Umbilical cord (tissue), 2 donors: ENCODE measurements at places on chromosomes 3 and 15.

DNA sequence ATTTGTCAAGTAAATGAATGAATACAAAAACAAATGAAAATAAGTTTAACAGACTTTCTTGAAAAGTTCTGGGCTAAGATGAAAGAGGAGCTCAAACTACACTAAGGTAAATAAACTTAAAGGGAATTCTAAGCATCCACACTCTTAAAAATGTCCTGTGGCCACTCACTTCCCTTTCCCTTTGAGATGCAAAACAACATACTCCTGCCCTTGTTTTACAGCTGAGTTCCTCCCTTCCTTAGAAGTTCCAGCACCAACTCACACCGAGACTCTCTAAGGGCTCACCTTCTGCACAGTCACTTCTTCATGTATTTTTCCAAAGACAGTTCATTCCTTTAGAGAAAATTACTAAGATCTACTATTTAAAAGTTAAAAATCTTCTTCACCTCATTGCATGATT, 123.3 kb upstream of the CMC1 start:
- no peak for DNase-seq

DNA sequence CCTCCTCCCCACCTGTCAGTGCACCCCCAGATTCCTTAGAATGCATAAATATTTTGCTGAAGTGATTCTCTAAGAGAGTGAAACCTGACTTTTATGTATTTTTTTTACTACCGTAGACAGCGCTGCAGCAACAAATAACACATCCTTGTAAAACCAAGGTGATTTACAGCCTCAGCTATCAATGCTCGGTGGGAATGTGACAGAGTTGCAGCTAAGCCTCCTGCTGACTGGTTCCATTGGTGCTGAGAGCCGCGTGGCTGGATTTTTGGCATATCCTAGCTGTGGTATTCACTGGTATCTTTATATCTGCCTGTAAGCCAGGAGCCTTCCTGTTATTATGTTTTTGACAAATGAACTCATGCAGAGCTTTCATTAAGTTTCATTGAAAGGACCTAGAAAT, 11.0 kb downstream of the FGD5 start:
- peak; percentile 62 for DNase-seq

- DNase-seq: no peak
These were observed 636.8 kb downstream of the MECOM start for GRCh38 chr3:169026543-169027182.

DNA sequence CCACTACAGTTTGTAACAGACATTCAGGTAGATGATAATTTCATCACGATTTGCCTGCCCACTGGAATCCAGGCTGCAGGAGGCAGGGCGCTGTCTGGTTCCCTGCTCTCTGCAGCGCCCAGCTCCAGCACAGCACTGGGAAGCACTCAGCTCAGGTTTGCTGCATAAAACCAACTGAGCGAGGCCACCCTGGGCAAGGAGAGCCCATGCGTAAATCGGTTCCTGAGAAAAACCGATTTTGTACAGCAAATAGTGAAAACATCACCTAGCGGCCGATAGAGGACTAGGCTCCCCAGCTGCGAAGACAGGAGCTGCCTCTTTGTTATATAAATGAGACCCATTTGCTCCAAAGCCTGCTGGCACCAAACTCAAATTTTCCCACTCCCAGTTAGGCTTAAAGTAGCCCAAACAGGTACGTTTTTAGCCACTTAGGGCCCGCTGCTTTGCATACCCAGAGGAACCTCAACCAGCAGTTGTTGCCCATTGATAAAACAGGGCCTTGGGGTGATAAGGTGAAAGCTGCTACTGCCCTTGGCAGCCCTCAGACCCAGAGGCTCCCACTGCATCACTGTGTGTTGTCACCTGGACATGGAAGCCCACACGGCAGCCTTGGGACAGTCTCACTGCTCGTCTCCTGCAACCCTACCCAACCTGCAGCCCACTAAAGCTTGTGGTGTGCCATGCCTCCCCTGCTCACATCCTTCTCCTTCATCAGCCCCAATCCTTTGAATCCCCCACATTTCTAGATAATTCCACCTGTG, 47.5 kb downstream of the ALDH1L1 start:
- peak; percentile 9 for DNase-seq

- DNase-seq: no peak
These were observed 80.7 kb upstream of the PCSK6 start for GRCh38 chr15:101570241-101570640.
